Stomach (tissue), 19 donors: ENCODE measurements at places on chromosomes 4 and X. TPM values are rescaled to one million over a fixed set of nuclear protein-coding genes. Genes with fewer than 3 reads are reported as not detected.

- no peak for DNase-seq
Measured at GRCh38 chrX:22360129-22360528, 87.4 kb downstream of the CBLL2 start.

The SRPK3 gene
- 1.7 TPM for polyA plus RNA-seq

DNA sequence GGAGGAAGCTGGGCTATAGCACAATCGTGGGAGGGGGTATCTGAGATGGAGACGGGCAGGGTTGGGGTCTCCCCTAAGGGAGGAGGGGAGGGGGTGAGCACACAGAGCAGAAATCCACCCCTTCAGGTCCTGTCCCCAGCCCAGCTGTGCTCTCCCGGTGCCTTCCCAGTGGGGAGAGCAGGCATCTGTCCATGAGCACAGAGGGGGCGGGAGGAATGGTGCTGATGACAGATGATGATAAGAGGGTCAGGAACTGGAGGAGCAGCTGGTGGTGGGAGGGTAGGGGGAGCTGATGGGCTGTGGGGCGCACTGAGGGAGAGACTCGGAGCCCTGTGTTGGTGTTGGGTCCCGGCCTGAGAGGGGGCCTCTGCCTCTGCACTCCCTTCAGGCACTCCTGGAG is 8.6 kb downstream of the ATP2B3 start:
- no peak for DNase-seq

DNA sequence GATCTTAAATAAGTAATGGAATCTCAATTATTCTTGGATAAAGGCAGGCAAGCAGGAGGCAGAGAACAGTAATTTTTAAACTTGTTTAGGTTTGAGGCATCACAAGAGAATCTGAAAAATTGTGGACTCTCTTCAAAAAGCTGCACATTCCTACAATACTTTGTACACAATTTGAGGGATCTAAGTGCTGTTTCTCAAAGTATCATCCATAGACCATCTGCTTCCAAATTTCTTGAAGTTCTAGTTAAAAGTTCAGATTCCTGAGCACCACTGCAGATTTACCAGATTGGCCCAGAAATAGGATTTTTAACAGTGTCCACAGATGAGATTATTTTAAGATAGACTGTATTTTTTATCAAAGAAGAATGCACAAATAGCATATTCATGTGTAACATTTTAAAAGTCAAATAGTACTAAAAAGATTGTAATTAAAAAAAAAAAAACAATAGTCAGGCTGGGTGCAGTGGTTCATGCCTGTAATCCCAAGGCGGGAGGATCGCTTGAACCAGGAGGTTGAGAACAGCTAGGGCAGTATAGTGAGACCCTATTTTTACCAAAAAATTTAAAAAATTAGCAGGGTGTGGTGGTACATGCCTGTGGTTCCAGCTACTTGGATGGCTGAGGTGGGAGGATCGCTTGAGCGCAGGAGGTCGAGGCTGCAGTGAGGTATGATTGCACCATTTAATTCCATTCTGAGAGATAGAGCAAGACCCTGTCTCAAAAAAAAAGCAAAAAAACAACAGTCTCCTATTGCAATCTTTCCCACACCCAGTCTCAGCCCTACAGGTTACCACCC is 14.2 kb upstream of the FNIP2 start:
- no peak for DNase-seq

GRCh38 chr4:173411106-173411693 is 12.3 kb upstream of the SCRG1 start:
- no peak for DNase-seq

- DNase-seq, result peak; percentile 19
Measured at GRCh38 chr4:22090661-22091351, 142.2 kb upstream of the KCNIP4 start.

DNA sequence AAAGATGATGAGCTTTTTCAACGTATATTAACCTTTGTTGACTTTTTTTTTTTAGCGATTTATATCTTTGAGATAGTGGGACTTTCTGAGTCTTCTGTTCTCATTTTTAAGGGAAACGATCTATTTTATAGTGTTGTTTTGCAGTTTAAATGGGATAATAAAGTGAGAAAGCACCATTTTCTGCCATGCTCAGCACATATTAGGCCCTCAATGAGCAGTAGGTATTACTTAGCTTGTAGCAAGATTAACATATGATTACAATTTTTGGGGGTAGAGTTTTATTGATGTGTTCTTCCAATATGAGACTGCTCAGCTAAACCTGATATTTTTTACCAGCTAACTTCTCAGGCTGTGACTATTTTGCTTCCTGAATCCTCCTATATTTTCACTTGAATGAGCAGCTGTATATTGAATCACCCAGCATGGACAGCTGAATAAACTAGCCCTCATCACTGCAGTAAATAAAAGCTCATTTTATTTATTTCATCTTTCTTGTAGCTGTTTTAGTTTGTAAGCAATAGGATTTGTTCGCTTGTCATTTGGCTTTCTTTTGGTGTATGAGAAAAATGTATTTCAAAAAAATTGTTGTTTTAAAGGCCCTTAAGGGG is 43.7 kb downstream of the UGT8 start:
- DNase-seq, result no peak

GRCh38 chr4:120869613-120870278 is 52.8 kb downstream of the PRDM5 start:
- DNase-seq, result no peak

- DNase-seq, result peak; percentile 62
Measured at GRCh38 chr4:10461091-10461849, 4.0 kb upstream of the ZNF518B start.

DNA sequence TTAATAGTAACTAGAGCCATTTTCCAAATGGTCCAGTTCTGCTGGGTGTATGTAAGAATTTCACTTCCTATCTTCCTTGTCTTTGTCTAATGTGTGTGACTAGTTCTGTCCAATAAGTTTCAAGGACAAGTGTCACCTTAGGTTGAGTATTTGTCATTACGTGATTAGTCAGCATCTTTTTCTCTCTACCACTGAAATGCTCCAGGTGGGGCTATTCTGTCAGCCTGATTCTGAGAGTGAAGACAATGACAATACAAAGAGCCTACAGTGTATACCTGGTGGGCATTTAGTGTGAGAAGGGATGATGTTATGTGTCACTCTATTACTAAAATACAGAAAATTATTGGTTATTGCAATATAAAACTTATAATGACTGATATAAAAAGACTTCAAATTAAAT is 876.3 kb downstream of the C4orf33 start:
- no peak for DNase-seq

- DNase-seq, result no peak
Measured at GRCh38 chr4:29588617-29589016, 1131.6 kb upstream of the PCDH7 start.

DNA sequence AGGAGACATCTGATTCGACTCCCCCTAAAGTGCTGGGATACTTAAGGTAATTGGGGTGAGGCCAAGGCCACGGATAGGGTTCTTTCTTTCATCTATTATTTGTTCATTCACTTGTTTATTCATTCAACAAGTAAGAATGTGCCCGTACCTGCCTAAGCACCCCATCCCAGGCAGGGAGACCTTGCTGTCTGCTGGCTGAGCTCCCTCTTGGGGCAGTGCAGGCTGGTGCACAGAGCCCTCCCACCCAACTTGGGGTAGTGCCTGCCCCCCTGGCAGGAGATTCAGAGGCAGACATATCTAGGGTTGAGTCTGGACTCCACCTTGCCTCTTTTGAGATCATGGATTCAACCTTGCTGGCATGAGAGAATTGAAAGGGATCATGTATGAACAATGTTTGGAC is 95.7 kb downstream of the DRD5 start:
- no peak for DNase-seq

The FAM9C gene
- polyA plus RNA-seq, result not detected

The TRIM75 gene
- polyA plus RNA-seq, result not detected

DNA sequence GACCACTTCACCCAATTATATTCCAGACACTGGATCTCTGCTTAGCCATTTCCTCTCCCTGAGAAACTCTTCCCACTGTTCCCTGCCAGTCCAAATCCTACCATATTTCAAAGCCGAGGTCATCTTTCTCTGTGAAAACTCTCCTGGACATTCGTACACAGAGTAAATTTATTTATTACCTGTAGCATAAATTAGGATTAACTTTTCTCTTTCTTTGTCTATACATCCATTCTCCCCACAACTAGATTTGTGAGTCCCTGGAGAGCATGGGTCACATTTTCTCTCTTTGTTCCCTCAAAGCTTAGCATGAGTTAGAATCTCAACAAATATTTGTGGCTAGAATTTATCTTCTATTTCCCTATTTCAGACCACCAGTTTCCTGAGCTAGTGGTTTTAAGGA is 27.8 kb upstream of the SMIM10 start:
- no peak for DNase-seq

GRCh38 chrX:47420962-47421361 is 50.6 kb downstream of the ZNF157 start:
- no peak for DNase-seq

The SORCS2 gene
- polyA plus RNA-seq, result 0.20 TPM

DNA sequence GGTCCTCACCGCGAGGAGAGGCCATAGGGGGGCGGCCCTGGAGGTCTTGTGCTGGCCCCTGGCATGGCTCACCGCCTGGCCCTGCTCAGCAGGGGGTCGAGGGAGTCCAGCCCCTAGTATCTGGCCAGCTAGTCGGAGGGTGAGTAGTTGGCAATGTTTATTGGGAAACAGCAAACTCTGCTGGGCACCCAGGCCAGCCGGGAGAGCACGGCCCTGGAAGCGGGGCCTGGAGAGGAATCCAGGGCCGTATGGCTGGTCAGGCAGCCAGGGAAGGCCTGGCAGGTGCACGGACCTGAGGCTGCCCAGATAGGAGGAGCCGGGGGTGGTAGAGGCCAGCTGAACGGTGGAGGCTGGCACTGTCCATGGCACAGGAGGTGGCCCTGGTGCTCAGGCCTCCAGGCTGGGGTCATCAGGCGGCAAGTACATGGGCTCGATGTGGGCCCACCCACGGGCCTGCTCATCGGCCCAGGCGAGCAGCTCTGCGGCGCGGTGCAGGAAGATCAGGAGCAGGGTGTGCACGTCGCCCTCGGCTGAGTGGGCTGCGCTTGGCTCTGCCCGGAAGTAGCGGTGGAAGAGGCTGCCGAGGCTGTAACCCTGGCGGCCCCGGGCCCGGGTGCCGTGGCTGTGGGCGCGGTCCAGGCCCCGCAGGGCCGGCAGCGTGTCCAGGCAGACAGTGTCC is 1.4 kb downstream of the TREX2 start:
- DNase-seq, result no peak

DNA sequence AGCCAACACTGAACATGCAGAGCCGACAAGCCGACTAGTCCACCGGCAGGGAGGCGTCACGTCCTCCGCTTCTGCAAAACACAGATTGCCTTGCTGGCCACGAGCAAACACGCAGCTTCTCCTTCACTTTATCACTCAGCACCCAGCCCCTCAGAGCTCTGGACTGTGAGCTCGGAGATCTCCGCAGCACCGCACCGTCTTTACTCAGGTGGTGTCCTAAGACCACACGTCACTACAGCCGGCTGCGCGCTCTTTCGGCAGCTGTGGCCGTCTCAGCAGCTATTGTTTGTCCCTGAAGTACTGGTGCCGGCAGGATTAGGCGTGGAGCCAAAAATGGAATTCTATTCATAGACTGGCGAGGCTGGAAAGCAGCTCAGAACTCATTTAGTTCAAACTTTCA is 72.0 kb downstream of the FAT1 start:
- peak; percentile 82 for DNase-seq

DNA sequence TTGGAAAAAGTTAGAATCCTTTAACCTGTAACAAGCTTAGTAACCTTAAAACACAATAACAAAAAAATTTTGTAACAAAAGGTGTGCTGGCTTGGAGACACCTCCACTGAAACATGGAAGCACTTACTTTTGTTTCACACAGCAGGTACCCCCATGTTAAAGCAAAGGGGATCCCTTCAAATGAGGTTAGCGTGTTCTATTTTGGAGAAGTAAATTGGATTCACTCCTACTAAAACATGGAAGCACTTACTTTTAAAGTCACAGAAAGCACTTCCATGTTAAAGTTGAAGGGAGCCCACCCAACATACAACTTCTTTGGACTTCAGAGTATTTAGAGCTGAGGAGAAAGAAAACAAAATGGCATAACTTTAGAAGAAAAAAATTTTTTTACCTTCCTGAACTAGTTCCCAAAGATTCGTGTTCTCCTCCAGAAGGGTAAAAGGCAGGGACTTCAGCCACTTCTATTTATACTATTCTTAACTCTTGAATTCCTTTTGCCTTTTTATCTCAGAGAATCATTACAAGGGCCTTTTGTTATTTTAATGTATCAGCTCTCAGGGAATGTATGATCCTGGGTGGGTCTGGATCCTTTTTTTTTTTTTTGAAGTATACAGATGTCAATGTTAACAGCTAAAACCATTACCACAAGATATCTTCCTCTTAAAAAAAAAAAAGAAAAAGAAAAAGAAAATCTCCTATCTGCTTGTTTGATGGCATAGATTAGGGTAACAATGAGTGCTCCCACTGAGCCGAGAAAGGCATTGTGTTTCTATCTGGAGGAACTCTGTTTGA is 11.5 kb downstream of the LARP7 start:
- no peak for DNase-seq

DNA sequence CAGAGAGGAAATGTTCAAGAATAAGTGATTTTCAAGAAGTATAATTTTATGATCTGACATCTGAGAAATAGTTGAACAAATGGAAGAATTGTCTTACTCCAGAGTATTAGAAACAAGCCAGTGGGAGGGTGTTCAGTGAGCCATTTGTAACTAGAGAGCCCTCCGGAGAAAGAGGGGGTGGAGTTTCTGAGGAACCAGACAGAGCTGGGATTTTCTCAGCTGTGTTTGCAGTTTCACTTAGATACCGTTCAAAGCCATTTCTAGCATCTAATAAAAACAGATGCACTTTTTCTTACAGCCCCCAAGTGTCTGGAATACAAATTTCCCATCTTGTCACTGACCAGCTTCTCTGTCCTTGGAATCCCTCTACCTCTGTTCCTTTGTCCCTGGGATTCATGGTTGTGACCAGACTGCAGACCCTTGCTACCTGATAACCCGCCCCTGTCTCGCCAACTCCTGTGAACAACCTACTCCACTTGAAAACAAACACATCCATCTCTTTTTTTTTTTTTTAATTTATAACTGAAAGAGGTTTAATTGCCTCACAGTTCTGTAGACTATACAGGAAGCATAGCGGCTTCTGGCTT is 132.8 kb upstream of the KLF3 start:
- peak; percentile 88 for DNase-seq
